ENCODE measurements at places on chromosomes 6 and 20. TPM values are rescaled to one million over a fixed set of nuclear protein-coding genes. Genes with fewer than 3 reads are reported as not detected.

GRCh38 chr20:62238569-62239277 is 402 bp downstream of the OSBPL2 start:
- peak; percentile 61 for DNase-seq

The PTGIS gene
- polyA plus RNA-seq, result 6.6 TPM

- DNase-seq, result no peak
These were observed 161.2 kb downstream of the VEGFA start for GRCh38 chr6:43931201-43931600.

DNA sequence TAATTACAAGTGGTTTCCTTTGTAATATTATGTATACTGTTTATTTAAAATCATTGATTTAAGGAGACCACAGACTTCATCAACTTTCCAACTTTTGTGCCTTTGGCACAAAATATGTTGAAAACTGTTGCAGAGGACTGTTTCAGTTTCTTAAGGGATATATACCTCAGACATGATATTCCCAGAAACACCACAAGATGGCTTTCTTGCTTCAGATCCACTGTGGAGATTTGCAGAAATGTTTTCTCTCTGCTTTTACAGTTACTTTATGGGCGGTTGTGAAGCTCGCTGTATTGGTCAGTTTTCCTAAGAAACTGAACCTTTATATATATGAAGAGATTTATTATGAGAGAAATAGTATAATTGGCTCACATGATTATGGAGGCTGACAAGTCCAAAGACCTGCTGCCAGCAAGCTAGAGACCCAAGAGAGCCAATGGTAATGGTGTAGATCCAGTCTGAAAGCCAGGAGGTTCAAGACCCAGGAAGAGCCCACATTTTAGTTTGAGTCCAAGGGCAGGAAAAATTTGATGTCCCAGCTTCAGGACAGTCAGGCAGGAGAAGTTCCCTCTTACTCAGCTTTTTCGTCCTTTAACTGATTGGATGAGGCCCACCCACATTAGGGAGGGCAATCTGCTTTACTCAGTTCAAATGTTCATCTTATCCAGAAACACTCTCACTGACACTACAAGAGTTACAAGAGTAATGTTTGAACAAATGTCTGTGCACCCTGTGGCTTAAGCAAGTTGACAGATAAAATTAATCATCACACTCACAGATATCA is 12.8 kb downstream of the ME1 start:
- DNase-seq, result peak; percentile 69

DNA sequence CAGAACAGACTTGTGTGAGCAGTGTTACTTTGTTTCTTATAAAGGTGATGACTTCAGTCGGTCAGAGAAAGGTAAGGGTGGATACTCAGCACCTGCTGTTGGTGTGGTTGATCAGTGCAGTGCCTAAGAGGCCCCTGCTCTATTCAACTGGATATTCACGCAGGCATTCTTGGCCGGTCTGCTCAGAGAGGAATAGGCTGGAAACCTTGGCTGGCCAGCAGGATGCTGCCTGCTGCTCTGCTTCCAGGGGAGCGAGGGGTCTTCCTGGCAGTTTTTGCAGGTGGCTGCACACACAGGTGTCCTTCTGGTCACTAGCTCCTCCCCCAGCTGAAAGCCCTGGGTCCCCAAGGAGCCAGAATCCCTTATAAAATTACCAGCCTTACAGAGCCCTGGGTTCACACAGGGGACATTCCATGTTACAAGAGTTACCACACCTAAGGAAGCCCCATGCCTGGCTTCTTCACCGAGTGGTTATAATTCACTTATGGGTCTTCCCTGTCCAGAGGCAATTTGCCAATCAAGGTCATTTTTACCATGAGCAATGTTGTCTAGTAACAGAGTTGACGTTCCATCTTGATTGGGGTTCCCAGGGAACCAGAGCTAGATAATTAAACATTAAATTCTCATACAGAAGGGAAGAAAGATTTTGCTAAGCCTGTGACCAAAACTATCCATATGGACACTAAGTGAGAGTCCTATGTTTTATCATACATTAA is 16.4 kb downstream of the SYNJ2 start:
- peak; percentile 48 for DNase-seq

DNA sequence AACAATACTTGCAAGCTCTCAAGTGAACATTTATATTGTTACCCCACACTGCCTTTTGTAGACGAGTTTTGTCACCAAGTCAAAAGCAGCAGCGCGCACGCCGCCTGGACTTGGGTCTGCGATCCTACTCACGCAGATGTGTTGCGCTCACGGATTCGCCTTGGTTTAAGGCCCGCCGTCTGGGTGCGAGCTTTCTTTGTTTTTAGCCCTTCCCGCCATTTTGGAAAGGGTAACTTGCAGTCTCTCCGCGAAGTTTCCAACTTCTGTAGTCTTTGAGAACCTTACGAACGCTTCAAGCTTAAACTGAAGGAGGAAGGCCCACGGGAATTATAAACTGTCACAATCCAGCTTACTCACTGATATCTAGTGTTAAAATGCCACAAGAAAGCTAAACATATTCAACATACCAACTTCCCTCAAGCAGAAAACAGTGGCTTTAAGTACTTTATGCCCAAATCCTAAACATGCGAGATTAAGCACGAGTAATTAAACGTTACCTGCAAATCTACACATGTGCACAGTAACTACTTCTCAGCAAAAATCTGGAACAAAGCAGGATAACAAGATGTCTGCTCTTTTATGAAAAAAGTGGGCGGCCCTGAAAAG is 80.4 kb upstream of the BTN3A2 start:
- peak; percentile 81 for DNase-seq
